Naive B cell (primary cell): ENCODE measurements at places on chromosomes 16 and 17. TPM values are rescaled to one million over a fixed set of nuclear protein-coding genes. Genes with fewer than 3 reads are reported as not detected.

KRTAP9-4 gene
- not detected for polyA plus RNA-seq

KCNG4 gene
- polyA plus RNA-seq: not detected

TSNAXIP1 gene
- polyA plus RNA-seq: not detected

TAC4 gene
- not detected for polyA plus RNA-seq

LRRC75A gene
- 0.23 TPM for polyA plus RNA-seq

- no peaks in the 10 kb centered on the region for H3K4me1 ChIP-seq
- H3K4me3 ChIP-seq: no peak overlapping the region
- H3K27ac ChIP-seq: no peak overlapping the region
- no peak for DNase-seq
- no peaks in the 10 kb centered on the region for H3K27me3 ChIP-seq
- no peaks in the 10 kb centered on the region for H3K36me3 ChIP-seq
These were observed 209.4 kb upstream of the GSE1 start for GRCh38 chr16:85403693-85404092.

- peaks cover 37% of the 10 kb centered on the region for H3K27me3 ChIP-seq
- no peaks in the 10 kb centered on the region for H3K36me3 ChIP-seq
- peak overlapping the region; percentile 66 for H3K27ac ChIP-seq
- DNase-seq: no peak
- H3K4me3 ChIP-seq: no peak overlapping the region
These were observed 44.1 kb upstream of the MGAT5B start for GRCh38 chr17:76824093-76824492.

GRCh38 chr16:24611310-24611709 lies 71.9 kb downstream of the RBBP6 start:
- no peaks in the 10 kb centered on the region for H3K36me3 ChIP-seq
- DNase-seq: no peak
- H3K4me1 ChIP-seq: peaks cover 13% of the 10 kb centered on the region
- peaks cover 65% of the 10 kb centered on the region for H3K27me3 ChIP-seq
- no peak overlapping the region for H3K4me3 ChIP-seq

DNA sequence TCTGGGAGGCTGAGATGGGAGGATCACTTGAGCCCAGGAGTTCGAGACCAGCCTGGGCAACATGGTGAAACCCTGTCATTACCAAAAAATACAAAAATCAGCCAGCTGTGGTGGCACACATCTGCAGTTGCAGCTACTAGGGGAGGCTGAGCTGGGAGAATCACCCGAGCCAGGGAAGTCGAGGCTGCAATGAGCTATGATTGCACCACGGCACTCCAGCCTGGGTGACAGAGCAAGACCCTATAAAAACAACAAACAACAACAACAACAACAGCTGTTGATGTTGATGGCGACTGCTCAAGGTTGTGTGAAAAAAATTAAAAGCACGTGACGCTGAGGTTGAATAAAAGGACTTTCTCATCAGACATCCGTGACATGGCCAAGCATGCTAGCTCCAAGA lies 40.8 kb upstream of the CIBAR2 start:
- peaks cover 16% of the 10 kb centered on the region for H3K4me1 ChIP-seq
- H3K27ac ChIP-seq: no peak overlapping the region
- no peak for DNase-seq
- no peak overlapping the region for H3K4me3 ChIP-seq
- H3K27me3 ChIP-seq: peaks cover 24% of the 10 kb centered on the region
- no peaks in the 10 kb centered on the region for H3K36me3 ChIP-seq

DNA sequence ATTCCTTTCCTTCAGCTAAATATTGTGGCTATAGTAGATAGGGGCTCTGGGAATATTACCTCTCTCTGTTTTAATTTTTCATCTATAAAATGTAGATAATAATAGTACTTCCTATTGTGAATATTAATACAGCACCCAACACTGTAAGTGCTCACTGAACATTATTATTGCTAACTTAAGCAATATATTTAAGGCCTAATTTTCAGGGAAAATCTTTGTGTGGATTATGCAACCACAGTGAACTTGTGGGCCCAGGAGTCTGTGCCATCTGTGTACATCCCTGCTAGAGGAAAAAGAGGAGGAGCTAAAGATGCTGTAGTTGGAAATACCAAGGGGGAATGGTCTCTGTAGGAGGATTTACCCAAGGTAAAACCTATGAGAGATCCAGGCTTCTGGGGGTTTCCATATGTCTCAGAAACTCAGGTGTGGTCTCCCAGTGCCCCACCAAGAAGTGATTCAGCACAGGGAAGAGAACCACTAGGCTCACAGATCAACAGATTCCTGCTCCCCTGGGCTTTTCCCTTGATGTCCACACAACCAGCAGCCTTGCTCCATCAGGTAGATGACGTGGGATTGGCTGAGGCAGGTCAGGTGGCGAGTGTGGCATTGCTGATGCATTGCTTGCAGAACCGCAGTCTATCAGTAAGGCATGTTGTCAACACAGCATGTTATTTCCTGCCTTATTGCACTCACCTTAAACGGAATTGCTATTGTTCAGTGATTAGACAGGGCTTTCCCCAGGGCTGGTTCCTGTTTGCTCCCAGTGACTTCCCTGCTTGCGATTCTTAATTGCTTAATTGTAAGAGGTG lies 1.6 kb upstream of the N4BP1 start:
- H3K4me1 ChIP-seq: peaks cover 44% of the 10 kb centered on the region
- DNase-seq: no peak
- no peaks in the 10 kb centered on the region for H3K27me3 ChIP-seq
- peak overlapping the region; percentile 98 for H3K27ac ChIP-seq

DNA sequence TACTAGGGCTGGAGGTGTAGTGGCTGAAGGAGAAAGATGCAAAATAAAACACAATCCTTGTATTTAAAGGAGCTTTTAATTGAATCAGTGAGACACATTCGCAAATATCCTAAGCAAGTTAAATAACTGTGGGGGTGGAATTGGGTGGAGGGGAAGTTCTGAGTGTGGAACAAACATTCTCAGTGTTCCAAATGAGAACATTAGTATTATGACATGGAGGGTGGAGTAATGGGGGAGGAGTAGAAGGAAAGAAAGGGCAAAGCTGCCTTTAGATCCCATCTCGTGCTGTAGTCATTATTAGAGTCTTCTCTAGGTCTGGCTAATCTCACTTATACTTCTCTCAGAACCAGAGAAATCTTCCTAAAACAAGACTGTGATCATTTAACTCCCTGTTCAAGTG lies 169.7 kb downstream of the ANKFN1 start:
- H3K27ac ChIP-seq: no peak overlapping the region
- H3K4me1 ChIP-seq: no peaks in the 10 kb centered on the region
- no peak overlapping the region for H3K4me3 ChIP-seq
